ENCODE measurements at places on chromosomes 13 and 19.

GRCh38 chr13:73317140-73317539 is 258.3 kb downstream of the KLF5 start:
- DNase-seq = no peak

DNA sequence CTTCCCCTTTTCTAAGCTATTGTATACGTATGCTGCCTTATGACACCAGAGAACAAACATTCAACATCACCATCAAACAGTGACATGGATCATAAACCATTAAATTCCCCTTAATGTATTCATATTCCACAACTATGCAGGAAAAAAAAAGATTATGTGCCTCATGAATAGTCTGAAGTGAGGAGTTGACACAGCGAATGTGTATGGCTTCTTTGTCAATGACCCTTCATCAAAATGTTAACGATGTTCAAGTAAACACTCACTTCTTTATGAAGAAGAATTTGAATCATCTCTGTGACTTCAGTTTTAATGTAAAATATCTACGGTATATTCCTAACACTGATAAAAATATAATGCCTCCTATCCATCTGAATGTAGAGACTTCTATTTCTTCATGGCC is 44.6 kb downstream of the SMAD9 start:
- no peak for DNase-seq

DNA sequence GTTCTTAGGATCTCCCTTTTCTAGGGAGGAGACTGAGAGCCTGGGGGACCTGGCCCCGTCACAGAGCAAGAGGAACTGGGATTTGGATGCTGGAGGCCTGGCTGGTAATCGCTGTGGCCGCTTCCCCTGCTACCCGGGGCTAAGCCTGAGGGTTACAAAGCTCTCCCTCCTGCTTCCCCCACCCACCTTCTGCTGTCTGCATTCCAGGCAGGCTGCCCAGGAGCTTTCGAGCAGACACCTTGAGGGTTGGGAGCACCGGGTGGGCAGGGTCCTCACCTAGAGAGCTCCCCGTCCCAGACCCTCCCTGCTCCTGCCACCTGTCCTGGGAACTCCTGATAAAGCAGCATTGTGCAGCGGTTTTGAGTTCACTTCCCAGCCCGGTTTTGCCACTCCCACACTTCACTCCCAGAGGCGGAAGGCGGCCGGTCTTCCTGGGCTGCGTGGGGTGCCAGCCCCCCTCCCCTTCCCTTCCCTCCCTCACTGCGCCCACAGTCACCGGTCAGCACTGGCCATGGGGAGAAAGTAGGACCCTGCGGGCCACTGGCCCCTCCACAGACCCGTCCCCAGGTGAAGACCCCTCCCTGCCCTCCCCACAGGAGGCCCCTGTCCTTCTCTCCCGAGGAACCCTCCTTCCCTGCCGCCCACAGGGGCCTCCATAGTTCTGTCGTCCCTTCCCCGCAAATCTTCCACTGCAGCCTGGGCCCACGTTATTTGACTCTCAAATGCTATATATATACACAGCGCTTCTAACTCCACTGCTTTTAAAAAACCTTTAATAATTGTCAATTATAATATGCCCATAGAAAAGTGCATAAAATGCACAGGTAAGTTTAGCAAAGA is 8.1 kb downstream of the PAK4 start:
- DNase-seq = no peak

DNA sequence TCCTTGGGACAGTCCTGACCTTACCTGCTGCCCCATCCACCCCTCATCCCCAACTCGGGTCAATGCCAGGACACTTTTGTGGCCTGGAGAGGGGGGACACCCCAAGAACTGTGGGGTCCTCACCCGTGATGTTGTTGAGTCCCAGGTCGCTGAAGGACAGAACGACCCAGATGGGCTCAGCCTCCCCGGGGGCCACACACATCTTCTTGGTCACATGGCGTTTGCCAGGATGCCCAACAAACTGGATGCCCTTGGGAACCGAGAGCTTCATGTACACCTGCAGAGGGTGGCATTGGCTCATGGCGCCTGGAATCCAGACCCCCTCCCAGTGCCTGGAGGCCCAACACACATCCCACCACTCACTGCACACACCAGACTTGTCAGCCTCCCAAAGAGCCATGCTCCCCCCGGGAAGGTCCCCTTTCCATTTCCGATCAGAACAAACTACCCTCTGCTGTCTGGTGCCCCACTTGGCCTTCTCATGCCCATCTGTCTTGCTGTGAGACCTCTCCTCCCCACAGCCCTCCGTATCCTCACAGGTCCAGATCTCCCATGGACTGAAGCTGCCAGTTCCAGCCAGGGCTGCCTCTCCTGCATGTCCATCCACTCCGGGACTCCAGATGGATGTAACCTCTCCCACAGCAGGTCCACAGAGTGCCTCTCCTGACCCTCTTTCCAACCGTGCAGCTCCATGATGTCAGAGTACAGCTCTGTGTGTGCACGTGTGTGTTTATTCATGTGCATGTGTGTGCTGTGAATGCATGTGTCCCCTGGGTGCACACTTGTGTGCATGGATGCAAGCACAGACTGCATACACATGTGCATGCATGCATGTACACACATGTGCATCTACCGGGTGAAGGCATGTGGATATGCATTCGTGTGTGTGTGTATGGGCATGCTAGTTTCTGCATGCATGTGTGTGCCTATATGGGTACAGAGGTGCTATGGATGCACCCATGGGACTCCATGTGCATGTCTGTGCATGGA is 58.4 kb downstream of the F2RL3 start:
- DNase-seq = no peak

- DNase-seq = no peak
These were observed 63.5 kb downstream of the MYO9B start for GRCh38 chr19:17138937-17139598.

- no peak for DNase-seq
These were observed 8.7 kb upstream of the ATP12A start for GRCh38 chr13:24671386-24672113.

GRCh38 chr19:35533822-35534392 is 651 bp downstream of the GAPDHS start:
- DNase-seq = no peak

GRCh38 chr19:38649305-38650171 is 2.1 kb downstream of the ACTN4 start:
- DNase-seq = no peak

DNA sequence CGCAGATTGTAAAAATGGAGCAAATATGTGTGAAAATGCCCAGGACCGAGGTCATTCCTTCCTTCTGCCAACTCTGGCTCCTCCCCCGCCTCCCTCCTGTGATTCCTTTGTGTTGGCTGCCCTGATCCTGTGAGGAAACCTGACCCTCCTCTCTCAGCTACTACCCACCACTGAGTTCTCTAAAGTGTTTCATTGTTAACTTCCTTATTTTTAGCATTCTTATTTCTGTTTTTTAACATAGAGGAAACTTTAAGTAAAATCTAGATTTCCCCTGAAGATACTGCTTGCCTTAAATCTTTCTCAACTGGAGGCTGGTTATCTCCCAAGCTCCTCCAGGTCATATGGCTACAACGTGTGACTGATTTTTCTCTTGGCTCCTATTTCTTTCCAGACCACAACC is 21.7 kb upstream of the FBXL3 start:
- DNase-seq = no peak

- DNase-seq = no peak
These were observed 187.6 kb downstream of the TUBA3C start for GRCh38 chr13:18993884-18994660.

GRCh38 chr19:51145916-51146493 is 3.9 kb downstream of the SIGLEC7 start:
- DNase-seq = no peak

DNA sequence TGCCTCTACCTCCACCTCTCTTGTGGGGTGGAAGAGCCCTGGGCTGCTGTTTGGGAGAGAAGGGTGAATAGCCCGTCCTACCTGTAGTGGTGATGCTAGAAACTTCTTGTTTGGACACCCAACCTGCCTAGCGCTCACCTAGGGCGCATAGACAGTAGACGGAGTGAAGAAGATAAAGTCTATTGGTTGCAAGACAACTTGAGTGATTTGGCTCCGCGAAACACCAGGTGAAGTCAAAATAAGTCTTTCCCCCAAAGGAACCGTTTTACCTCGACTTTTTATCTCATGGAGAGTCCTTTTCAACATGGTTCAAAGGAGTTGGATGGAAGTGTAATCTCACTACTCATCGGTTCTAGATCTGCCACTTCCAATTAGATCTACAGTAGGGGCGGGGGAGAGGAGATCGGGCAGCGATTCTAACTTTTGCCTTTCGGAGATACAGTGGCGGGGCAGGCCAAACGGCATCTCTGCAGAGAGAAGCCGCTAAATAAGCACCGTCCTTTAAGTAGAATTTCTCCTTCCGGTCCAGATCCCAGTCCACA is 694 bp upstream of the ZIC5 start:
- no peak for DNase-seq

DNA sequence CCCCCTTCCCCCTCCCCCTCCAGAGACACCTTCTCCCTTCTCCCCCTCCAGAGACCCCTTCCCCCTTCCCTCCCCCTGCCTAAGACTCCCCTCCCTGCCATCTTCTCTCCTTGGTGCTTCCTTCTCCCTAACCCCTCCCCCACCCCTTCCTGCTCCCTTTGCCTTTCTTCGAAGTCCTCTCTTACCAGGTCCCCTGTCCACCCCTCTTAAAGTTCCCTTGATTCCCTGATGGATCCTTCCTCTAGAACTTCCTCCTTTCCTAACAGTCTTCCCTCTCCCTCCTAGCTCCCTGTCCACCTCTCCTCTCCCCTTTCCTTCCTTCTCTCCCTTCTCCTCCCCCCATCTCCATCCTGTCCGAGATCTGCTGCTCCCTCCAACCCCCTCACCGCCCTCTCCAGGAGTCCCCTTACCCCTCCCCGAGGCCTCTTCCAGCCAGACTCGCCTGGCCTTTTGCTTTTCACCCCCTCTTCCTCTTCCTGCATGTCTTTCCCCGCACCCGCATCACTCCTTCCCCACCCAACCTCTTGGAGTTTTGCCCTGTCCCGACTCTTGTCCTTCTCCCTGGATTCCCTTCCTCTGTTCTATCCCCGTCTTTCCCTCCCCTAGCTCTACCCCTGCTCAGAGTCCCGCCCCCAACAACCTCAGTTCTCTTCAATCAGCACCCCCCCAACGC is 3.1 kb downstream of the TNFSF9 start:
- DNase-seq = no peak

DNA sequence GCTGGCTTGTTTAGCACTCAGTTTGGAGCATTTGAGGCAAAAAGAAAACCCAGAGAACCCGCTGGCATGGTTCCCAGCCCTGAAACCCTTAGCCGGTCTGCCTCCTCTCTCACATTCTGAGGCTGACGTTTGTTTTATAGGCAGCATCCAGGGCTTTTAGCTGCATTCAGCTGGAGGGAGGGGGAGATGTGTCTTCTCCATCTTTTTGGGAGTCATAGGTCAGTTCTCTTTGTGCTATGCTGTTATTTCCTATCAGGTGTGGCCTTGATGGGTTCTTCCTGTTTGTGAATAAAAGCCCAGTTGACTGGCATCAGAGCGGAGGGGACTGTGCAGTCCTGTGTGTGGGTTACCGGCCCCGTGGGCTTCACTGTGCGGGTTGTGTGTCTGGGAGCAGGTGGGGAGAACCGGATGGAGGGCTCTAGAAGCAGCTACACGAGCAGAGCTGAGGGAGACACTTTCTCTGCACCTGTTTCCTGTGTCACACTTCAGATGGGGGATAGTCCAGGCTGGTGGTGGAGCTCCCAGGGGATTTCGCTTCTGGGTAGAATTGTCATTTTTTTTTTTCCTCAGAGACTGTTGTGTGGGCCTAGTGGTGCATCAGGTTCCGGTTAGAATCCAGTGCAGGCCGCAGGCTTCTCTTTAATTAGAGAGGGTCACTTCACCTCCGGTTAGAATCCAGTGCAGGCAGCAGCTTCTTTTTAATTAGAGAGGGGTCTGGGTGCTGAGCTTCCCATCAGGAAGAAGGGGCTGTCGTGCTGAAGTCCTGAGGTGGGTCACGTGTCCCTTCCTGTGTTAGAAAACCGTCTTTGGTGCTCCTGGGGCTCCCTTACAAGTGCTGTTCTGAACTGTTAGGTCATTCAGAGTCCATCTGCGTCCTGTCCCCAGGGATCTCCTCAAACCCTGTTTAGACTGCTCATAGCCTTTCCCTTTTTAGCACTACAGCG is 69.6 kb downstream of the ARHGEF7 start:
- no peak for DNase-seq

GRCh38 chr13:92535222-92536006 is 691.2 kb upstream of the GPC6 start:
- no peak for DNase-seq

DNA sequence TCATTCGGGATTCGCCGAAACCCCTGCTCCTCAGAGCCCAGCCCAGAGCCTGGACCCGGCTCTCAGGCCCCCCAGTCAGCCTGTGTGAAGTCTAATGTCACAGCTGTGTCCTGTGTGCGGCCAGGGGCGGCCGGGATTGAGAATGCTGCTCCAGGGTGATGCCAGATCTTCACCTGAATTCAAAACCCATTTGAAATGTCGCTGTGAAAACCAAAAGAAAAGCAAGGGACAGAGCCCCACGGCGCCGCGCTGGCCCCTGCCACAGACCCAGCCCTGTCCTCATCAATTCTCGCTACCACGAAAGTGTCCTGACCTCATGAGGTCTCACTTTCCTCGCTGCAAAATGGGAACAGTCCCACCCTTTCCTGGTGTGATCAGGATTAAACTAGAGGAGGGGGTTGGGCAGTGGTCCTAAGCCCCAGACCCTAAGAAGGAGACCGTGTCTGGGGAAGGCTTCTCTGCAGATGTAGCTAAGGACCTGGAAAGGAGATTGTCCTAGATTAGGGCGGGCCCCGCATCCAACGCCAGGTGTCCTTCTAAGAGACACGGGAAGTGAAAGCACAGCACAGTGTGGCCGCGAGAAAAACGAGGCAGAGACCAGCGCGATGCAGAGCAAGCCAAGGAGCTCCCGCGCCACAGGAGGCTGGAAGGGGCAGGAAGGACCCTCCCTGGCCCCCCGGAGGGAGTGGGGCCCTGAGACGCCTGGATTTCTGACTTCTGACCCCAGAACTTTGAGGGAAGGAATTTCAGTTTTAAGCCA is 34.0 kb upstream of the SPACA7 start:
- DNase-seq = no peak

GRCh38 chr13:30805603-30806011 is 70.3 kb downstream of the ALOX5AP start:
- DNase-seq = no peak

GRCh38 chr19:57192077-57192420 is 749 bp downstream of the ZNF264 start:
- DNase-seq = no peak

GRCh38 chr13:26502826-26503225 is 54.7 kb upstream of the WASF3 start:
- no peak for DNase-seq

DNA sequence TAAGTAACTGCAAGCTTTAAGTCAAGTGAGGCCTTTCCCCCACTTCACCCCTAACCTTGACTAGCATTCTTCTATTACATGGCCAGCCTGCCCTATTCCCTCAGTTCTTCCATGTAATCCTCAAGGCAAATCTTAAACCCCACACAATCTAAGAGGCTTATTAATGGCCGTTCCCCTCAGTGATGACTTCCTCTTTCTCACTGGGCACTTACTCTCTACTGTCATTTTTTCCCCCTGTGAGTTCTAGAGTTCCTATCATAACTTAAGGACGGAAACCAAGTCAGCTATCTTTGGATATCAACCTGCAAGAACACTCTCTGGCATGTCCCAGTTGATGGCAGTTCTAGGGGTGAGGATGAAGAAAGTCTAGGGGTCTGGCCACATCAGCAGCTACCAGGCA is 131.2 kb downstream of the DCLK1 start:
- DNase-seq = no peak

Measured in activated T-helper 1 cell treated with anti-CD3 and anti-CD28 coated beads, Interleukin-2, amount 50 U/mL, for 16 hours (primary cell).